ENCODE measurements at places on chromosomes 7 and 10.

DNA sequence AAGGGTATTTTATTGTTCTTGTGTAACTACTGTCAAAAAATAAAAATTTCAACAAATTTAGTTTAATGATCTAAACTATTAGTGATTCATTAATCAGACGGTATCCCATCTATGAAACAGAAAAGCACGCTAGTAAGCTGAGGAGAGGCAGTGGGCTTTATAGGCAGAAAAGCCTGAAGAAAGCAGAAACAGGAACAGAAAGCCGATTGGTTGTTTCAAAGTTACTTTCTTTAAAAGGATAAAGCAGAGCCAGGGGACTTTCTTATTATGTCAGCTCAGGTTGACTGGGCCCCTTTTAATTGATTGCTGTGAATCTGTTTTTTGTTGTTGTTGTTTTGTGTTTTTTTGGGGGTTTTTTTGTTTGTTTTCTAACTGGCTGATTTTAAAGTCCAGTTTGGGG, 105.5 kb downstream of the TES start:
- DNase-seq: no peak

- DNase-seq: no peak
Measured at GRCh38 chr7:151984612-151985011, 28.4 kb downstream of the GALNTL5 start.

GRCh38 chr10:35336084-35336831, at the start of gene CCNY:
Gene CCNY, plus strand, starts transcription at chr10:35336509. Its CDS starts 545 bp downstream, at chr10:35337054.
- peak; percentile 35 for DNase-seq

DNA sequence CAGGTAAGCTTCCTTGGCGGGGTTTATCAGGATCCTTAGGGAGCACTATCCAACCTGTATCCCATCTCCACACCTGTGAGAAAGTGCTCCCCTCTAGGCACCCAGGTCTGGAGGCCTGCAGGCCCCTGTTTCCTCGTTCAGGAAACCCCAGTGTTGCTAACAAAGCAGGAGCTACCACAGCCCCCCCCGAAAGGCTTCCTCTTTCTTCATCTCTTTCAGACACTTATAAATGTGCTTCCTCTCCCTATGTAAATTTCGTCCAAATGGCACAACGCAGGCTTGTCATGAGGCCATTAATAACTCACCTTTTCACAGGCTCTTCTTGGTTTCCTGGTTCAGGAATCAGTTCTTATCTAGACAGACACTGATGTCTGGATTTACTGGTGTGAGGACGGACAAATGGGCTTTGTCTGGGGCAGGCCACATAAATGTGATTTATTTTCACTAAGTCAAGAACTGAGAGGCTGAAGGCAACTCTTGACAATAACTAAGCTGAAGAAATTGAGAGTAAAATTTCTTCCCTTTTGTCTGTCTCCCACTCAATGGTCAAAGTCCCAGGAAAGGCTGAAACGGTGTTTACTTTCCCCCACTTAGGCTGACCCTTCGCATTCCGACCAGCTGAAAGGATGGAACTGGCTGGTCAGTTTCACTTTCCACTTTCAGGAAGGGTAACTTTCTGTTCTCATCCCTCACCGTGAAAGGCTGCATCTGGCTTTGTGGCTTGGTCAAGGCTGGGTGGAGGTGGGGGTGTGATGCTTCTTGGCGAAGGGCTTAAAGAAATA, 46.8 kb downstream of the PIK3AP1 start:
- peak; percentile 16 for DNase-seq

GRCh38 chr10:48199580-48200377, 74.7 kb downstream of the FRMPD2 start:
- no peak for DNase-seq

- peak; percentile 34 for DNase-seq
Measured at GRCh38 chr10:45000752-45001380, at the start of gene ZNF22. Gene ZNF22, plus strand, starts transcription at chr10:45000923. Its CDS starts 2,446 bp downstream, at chr10:45003369.

- DNase-seq: no peak
Measured at GRCh38 chr7:107973861-107974260, 29.1 kb downstream of the LAMB1 start.

- DNase-seq: no peak
Measured at GRCh38 chr7:88665892-88666514, 93.5 kb upstream of the ZNF804B start.
